ENCODE measurements at places on chromosomes 5 and 9.

- DNase-seq: no peak
These were observed 64.5 kb downstream of the TSTD2 start for GRCh38 chr9:97568461-97569275.

DNA sequence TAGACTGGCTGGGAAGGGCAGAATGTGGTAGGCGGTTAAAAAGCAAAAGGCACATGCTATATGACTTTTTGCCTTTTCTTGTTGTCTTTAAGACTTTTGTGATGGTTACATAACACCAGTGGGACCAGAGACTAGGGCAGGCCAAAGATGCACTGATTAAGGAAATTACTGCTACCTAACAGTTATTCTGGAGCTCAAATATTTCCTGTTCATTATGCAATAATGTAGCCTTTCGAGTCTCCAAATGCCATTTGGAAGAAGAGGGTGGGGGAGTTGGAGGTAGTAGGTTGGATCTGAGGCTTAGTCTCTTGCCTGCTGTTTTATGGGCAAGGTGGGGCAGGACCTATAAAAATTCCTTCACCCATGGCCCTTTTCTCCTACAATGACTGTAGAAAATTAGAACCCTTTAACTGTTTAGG, 51.7 kb downstream of the SH3GL2 start:
- DNase-seq: no peak

DNA sequence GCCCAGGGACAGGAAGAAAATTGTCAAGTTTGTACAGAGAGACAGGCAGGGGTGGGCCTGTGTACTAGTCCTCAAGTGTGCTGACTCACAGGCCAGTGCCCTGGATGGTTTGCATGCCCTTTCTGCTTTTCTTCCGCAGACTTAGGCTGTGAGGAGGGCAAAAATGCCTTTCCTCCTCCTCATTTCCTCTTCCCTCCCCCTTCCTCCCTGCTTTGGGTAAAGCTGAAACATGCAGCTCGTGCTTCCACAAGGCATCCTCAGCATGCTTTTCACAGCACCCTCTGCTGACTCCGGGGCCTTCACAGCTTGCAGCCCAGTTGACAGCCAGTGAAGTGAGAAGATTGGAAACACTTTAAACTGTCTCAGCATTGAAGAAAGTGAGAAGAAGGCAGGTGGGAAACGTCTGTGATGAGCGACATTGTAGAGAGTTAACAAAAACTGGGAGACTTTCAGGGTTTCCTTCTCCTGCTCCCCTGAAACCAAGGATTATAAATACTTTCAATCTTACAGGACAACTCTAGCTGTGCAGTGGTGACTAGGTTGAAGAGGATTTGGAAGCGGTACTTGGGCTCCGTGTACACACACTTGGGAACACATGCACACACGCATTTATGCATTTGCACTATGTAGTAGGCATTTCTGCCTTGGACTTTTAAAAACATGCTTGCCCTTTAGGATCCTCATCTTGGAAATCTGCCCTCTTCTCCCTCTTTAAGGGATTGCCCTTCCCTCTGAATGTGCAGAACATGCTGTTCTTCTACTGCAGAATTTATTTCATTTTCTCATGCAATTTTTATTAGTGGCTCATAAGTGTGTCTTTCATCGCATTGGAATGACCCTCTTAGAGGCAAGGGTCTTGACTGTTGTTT, 138.8 kb downstream of the GRIA1 start:
- DNase-seq: no peak

GRCh38 chr9:4097515-4097914, 202.4 kb downstream of the GLIS3 start:
- no peak for DNase-seq

GRCh38 chr9:18404434-18405029, 69.4 kb upstream of the ADAMTSL1 start:
- no peak for DNase-seq

- no peak for DNase-seq
These were observed 81.1 kb downstream of the RMI1 start for GRCh38 chr9:84061613-84062193.

- peak; percentile 47 for DNase-seq
These were observed 235.3 kb downstream of the SYK start for GRCh38 chr9:91036826-91037510.

DNA sequence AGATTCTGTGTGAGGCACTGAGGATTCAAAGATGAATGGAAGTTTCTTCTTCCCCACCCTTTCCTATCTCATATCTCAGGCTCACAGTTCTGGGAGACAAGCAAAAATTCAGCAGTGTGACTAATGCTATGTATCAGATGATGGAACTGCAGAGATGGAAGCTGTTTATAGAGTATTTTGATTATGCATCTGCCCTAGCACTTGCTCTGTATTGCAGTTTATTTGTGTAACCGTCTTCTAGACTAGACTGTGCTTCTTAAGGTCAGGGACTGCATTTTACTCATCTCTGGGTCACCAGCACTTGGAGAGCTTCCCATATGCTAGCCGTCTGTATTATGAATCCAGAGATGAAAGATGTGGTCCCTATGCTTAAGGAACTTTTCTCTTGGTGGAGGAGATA, 12.6 kb downstream of the CAVIN4 start:
- no peak for DNase-seq

GRCh38 chr9:116647515-116647809, 39.6 kb upstream of the TRIM32 start:
- DNase-seq: no peak

- no peak for DNase-seq
These were observed 144.2 kb upstream of the CDH10 start for GRCh38 chr5:24788829-24789514.

- no peak for DNase-seq
These were observed 2.5 kb downstream of the SLC6A18 start for GRCh38 chr5:1227667-1228066.

- no peak for DNase-seq
These were observed 129.4 kb downstream of the AOPEP start for GRCh38 chr9:94855903-94856302.

GRCh38 chr9:71814815-71815214, 46.5 kb upstream of the CEMIP2 start:
- no peak for DNase-seq

GRCh38 chr5:164909673-164910072, 1404.3 kb downstream of the MAT2B start:
- no peak for DNase-seq

- DNase-seq: no peak
These were observed 186.3 kb downstream of the SGCD start for GRCh38 chr5:156513123-156513815.

- DNase-seq: peak; percentile 33
These were observed 103.4 kb downstream of the OTULIN start for GRCh38 chr5:14767735-14768507.

DNA sequence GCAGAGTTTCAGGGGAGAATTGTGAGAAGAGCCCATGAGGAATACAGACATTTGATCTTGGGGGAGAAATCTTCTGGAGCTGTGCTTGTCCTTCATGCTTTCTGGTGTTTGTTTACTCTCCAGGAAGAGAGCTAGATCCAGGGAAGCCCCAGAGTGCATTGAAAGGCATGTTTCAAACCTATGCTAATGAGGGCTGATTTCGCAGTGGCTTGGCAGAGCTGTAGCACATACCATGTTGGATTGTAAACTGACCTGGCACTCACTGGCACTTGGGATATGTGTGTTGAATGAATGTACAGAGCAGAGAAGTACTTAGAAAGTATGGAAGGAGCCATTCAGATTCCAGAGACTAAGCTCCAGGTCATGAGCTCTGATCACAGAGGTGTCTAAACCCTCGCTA, 30.9 kb downstream of the TNFSF8 start:
- no peak for DNase-seq

DNA sequence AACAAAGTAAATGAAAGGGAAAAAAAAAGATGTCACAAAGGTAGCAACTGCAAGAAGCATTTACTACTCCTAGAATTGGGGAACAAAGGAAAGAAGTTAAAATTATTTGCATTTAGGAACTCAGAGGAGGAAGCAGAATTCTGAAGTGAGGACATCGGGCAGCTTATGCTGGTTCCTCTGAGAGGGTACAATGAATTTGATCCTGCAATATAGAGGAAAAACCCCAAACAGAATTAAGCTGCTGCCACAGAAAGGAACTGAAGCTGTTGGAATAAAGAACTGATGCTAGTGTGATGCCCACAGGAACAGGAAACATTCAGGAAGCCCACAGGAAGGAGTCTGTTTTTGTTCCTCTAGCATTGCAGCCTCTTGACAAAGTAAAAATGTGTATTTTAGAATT, 22.3 kb upstream of the TBCA start:
- no peak for DNase-seq

DNA sequence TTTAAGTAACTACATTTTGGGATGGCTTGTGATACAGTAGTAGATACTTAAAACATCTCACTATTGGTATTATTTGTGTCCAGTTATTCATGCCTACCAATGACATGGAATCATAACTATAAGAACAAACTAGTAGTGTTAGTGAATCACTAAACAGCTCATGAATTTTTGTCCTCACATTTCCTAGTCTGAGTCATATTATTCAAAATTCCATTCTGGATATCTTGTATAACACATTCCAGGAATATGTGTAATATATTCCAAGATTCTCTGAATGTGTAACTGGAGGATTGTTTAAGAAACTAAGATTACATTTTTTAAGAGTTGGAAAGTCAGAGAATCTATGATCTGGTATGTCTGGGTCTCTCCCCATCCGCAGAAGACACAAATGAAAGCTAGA, 565.3 kb upstream of the ZNF608 start:
- DNase-seq: no peak

DNA sequence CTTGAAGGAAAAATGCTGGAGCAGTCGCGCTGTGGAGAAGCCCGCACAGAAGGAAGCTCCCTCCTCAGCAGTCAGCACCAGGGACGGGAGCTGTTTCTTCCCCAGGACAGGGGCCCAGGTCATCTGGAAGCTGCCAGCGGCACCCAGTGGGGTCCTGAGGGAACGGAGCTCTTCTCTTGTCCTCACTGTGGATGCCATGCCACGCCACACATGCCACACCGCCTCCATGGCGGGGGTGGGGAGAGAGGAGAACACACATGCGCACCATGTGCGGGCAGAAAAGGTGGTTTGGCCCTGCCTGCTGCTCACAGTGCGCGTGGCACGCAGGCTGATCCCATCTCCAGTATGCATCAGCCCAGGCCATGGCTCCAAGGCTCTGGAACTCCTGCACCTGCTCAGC, 41.7 kb upstream of the ZNF354B start:
- DNase-seq: no peak

DNA sequence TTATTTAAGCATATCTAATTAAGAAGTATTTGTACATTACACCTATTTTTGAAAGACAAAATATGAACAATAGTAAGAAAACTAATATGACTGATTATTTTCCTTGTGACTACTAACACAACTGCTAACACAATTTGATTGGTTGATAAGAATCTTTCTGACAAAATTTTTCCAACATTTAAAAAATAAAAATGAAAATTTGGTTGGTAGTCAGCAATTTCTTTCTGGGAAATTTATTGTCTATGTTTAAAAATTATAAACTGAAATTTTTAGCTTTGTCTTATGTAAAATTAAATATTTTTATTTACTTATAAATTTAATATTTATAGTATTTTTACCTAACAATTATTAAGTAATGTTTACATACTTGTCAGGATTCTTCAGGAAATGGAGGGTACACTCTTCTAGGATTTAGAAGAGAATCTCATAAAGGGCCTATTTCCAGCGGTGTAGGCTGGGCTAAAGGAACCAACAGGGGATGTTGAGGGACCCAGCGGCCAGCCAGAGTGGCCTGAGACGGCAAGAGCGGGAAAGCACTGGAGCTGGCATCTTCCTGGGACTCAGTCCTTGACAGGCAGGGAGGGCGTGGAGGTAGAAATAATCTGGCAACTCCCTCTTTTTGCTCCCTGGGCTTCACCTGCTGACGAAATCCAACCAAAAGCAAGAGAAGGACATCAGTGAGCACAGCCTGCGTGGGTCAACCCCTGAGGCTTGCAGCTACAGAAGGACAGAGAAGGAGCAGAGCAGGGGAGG, 14.7 kb upstream of the FAM120A start:
- no peak for DNase-seq

DNA sequence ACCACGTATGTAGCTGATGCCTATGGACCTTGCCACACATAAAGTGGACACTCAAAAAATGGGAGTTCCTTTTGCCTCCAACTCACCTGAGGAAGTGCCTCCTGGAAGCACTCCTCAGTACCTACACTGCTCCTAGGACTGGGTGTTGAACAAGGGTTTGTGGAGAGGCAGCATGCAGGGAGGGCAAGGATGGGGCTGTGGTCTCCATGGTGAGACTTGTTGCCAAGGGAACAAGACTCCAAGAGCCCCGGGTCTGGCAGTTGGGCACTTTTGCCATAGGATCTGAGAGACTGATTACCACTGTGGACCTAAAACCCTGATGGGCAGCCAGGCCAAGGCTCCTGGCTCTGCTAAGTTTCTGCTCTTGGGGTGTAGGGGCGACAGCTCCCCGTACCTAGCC, 6.9 kb upstream of the NR5A1 start:
- DNase-seq: no peak

Measured in CD4-positive, alpha-beta T cell (primary cell).